Activated CD4-positive, alpha-beta T cell treated with anti-CD3 and anti-CD28 coated beads, Interleukin-2, amount 50 U/mL, for 1 hour (primary cell): ENCODE measurements at places on chromosomes 7 and 10.

- DNase-seq = no peak
These were observed 6.1 kb upstream of the CAV2 start for GRCh38 chr7:116493449-116493848.

- no peak for DNase-seq
These were observed 22.1 kb downstream of the CLIP2 start for GRCh38 chr7:74311305-74311744.

GRCh38 chr7:144885478-144885877, 49.6 kb upstream of the TPK1 start:
- no peak for DNase-seq

DNA sequence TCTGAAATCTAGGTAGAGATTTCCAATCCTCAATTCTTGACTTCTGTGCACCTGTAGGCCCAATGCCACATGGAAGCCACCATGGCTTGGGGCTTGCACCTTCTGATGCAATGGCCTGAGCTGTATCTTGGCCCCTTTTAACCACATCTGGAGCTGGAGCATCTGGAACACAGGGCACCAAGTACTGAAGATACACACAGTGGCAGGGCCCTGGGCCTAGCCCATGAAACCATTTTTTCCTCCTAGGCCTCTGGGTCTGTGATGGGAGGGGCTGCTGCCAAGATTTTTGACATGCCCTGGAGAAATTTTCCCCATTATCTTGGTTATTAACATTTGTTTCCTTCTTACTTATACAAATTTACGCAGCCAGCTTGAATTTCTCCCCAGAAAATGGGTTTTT, 39.1 kb downstream of the GCC1 start:
- DNase-seq = no peak

- DNase-seq = no peak
These were observed 1040.2 kb upstream of the SORCS1 start for GRCh38 chr10:108204528-108205305.

DNA sequence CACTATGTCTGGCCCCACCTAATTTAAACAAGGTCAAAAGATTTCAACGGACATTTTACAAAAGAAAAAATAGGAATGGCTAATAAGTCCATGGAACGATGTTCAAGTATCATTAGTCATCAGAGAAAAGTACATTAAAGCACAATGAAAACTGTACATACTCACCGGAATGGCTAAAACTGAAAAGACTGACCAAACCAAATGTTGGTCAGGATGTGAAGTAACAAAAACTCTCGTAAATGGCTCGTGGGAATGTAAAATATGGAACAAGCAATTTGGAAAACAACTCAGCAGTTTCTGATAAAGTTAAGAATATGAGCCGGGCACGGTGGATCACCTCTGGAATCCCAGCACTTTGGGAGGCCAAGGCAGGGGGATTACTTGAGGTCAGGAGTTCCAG, 65.7 kb upstream of the PARD3 start:
- no peak for DNase-seq

DNA sequence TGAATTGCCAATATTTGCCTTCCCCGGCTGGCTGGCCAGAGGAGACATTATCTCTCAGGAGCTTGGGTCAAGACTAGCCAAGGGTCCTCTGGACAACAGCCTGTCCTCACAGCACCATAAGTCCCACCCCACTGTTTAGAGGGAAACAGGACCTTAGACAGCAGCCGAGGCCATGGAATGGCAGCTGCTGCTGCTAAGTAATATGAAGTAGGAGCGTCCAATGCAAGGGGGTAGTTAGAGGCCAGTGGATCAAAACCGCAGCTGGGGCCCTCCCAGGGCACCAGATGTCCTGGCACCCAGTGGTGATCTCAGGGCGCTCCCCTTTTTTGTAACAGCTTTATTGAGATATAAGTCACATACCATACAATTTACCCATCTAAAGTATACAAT, 12.9 kb upstream of the KCP start:
- no peak for DNase-seq

DNA sequence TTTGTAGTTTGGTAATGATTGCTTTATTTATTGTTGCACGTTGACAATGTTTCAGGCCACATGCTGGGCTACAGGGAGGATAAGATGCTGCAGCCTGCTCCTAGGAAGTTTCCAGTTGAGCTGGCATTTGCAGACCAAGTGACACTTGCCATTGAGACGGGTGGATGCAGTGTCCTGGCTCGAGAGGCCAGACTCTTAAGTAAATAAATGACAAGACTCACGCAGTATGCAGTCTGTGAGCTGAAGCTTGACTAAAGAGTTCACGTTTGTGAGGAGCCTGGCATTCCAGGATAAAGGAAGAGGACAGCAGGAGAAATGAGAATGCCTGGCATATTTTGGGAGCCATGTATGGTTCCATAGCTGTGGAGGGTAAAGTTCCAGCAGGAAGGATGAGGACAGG, 105.8 kb downstream of the BAMBI start:
- no peak for DNase-seq

DNA sequence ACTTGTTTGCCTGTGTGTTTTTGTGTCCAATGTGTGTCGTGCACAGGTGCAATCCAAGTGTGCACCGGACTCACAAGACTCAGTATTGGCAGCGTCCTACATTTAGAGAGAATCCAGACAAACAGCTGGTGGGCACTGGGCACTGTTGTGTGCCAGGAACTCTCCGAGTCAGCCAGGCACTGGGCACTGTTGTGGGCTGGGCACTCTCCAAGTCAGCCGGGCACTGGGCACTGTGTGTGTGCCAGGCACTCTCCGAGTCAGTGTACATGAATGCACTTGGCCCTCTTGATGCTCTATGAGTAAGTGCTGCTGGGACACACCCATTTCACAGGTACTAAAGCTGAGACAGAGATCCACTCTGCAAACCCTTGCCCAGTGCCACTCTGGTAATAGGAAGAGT, 303.5 kb downstream of the PTPRN2 start:
- DNase-seq = no peak

GRCh38 chr7:22292531-22292930, 64.4 kb downstream of the RAPGEF5 start:
- DNase-seq = no peak

- DNase-seq = no peak
These were observed 574 bp downstream of the MYL10 start for GRCh38 chr7:101628522-101628921.

DNA sequence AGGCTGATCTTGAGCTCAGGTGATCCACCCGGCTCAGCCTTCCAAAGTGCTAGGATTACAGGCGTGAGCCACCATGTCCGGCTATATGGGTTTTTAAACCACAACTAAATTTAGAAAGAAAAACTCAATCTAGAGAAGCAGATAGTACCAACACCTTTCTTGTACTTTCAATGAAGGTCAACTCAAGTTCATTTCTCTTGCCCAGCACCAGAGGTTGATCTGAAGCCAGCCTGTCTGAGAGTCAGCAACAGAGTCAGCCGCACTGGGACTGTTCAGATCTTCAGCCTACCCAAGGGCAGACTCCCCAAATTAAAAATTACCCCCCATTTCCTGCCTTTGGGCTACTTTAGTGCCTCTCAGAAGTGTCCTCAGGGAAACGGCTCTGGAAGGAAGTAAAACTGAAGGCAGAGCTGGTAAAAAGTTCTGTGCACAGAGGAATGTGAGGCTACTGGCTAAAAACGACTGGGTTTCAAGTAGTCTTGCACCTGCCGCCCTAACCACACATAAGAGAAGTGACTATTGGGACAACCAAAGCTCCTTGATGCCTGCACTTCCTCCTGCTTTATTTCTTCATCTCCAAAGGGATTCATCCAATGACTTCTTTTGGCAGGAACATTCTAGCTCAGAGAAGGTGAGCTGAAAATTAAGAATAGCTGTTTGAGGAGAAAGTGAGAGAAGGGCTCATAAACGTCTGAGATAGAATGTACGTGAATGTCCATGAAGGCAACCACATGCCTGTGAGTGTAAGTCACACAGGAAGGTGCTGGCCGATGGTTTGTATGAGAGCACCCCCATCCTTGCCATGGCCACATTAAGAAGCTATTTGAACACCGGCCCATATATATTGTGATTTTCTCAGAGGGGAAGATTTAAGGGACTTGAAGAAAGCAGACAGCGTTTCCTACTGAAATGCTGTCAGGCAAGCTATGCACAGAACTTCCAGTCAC, 142.4 kb upstream of the PRR15 start:
- no peak for DNase-seq

DNA sequence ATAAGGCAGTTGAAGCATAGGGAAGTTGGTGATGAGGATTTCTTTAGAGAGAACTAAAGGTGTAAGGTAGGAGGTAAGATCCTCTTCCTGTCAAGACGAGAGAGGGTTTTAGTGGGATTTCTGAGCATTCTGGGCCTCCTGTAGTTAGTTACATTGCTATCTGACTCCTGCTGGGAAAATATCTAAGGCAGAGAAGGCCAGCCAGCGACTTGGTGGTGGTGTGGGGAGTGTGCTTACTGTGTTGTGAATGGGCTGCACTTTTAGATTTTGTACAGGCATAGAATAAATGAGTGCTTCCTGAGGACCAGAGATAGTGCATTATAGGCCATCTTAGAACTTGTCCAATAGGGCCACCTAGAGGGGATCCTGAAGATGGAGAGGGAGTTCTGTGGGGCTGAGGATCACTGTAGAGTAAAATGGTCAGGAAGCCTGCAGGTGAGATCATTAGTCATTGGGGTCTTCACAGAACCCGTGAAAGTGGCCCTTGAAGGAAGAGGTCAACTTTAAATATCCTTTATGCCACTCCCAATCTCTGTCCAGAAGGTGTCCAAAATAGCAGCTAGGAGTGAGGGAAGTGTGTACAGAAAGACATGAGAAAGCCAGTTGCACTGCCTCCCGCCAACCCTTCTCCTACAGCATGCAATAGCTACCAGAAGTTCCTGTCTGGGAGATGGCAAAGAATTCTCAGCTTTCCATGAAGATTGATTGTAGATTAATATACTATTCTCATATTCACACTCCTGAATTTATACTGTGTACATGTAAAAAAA, 266.6 kb downstream of the POLR1F start:
- no peak for DNase-seq

DNA sequence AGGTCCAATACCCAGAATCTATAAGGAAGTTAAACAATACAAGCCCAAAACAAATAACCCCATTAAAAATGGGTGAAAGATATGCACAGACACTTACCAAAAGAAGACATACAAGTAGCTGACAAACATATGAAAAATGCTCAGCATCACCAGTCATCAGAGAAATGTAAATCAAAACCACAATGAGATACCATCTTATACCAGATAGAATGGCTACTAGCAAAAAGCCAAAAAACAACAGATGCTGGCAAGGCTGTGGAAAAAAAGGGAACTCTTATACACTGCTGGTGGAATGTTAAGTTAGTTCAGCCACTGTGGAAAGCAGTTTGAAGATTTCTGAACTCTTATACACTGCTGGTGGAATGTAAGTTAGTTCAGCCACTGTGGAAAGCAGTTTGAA, 331.1 kb downstream of the KIF20B start:
- DNase-seq = no peak

GRCh38 chr10:98235846-98236245, 32.1 kb downstream of the LOXL4 start:
- no peak for DNase-seq

DNA sequence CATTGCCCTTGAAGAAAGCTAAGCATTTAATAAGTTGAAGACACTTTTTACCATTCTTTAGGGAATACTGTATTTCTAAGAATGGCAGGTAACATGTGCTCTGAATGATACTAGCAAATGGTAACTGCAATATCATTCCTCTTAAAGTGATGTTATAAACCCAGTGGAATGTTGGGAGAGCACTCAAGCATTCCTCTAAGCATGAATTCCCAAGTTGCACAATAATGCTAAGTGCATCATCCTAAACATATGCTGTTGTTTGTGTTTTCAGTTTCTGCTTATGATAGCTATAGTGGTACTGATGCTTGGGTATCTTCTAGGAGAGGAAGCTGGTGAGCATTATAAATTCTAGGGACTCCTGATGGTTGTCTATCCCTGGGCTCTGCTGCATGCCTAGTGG, 673.9 kb downstream of the PHTF2 start:
- DNase-seq = no peak

- no peak for DNase-seq
These were observed 102.6 kb upstream of the NRBF2 start for GRCh38 chr10:63030536-63030935.

GRCh38 chr7:82291931-82292330, 151.6 kb downstream of the CACNA2D1 start:
- no peak for DNase-seq

DNA sequence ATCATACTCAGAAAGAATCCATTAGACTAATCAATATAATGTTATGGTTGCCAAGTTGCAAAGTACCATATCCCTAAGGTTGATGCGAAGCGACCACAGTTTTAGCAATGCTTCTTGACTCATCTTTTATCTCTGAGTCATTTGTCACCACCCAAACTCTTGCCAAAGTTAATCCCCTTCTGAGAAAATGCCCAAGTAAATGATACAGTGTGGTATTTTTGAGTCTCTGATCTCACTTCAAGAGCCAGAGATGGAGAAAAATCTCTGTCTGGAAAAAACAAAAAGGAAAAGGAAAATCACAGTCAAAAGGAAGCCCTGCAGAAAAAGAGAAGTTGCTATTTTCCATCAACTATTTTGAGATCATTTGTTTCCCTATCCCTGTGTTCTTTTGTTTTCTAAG, 26.7 kb upstream of the OTUD1 start:
- no peak for DNase-seq

GRCh38 chr10:18737841-18738240, 78.6 kb downstream of the ARL5B start:
- no peak for DNase-seq

GRCh38 chr7:148611692-148612091, 21.1 kb downstream of the C7orf33 start:
- no peak for DNase-seq

DNA sequence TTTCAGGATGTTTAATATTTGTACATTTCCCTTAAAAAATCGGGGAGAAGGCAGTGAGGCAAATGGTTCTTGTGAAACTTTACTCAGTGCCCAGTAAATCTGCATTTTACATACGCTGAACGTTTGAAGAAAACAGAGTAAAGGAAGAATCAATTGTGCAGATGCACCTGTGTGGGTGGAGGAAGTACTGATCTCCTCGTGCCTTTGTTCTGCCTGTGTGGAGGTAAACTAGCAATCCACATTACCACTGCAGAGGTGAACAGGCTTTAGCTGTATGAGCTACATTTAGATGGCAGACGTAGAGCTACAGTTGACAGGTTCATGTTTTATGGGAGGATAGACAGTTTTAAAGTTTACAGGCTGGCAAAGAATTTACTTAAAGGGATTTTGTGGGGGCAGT, 62.7 kb upstream of the VIPR2 start:
- DNase-seq = no peak
